ENCODE measurements at places on chromosomes 11 and 22.

- DNase-seq = no peak
These were observed 98.6 kb upstream of the CD44 start for GRCh38 chr11:35040221-35040942.

- no peak for DNase-seq
These were observed 11.4 kb upstream of the DENND5A start for GRCh38 chr11:9276571-9276970.

- no peak for DNase-seq
These were observed 8.2 kb downstream of the LRFN4 start for GRCh38 chr11:66864924-66865697.

- DNase-seq = no peak
These were observed 163.6 kb downstream of the ST3GAL4 start for GRCh38 chr11:126518972-126519690.

DNA sequence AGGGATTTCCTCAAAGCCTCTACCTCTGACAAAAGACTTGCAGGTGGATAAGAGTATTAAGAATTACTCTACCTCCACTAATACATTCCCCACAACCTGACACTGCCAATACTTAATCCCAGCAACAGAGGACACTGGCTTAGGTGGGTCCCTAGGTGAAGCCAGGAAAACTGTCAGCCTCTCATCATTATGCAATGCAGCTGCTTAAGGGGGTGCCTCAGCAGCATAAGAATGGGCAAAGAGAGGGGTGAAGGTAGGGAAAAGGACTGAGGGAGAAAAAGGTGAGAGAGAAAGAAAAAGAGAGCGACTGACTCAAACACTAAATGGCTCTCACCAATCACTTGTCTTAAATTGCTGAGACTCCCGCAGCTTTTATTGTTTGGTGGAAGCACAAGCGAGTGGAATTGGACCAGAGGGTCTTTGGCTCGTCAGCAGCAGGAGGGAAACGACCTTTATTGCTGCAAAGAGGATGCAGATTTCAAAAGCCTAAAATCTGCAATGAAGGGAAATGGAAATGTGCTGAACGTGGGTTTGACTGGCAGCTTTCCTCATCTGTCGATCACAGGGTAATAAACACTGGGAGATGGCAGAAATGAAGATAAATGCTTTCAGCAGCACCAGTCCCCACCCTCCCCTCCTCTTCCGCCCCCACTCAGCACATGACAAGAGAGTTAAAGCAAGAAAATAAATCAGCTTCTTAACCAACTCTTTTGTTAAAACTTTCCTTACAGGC is 64.9 kb upstream of the CHRM4 start:
- no peak for DNase-seq

- no peak for DNase-seq
These were observed 775.6 kb downstream of the BRD1 start for GRCh38 chr22:49052023-49052538.

GRCh38 chr22:21102659-21103267 is 57.0 kb downstream of the LRRC74B start:
- peak; percentile 48 for DNase-seq

GRCh38 chr22:47329727-47330650 is 567.5 kb downstream of the TBC1D22A start:
- DNase-seq = no peak

All from stimulated activated CD8-positive, alpha-beta memory T cell treated with anti-CD3 and anti-CD28 coated beads, Interleukin-2, amount 100 ng/mL, for 1 hour (primary cell).